EH (cell line): ENCODE measurements at places on chromosomes 6 and 20.

DNA sequence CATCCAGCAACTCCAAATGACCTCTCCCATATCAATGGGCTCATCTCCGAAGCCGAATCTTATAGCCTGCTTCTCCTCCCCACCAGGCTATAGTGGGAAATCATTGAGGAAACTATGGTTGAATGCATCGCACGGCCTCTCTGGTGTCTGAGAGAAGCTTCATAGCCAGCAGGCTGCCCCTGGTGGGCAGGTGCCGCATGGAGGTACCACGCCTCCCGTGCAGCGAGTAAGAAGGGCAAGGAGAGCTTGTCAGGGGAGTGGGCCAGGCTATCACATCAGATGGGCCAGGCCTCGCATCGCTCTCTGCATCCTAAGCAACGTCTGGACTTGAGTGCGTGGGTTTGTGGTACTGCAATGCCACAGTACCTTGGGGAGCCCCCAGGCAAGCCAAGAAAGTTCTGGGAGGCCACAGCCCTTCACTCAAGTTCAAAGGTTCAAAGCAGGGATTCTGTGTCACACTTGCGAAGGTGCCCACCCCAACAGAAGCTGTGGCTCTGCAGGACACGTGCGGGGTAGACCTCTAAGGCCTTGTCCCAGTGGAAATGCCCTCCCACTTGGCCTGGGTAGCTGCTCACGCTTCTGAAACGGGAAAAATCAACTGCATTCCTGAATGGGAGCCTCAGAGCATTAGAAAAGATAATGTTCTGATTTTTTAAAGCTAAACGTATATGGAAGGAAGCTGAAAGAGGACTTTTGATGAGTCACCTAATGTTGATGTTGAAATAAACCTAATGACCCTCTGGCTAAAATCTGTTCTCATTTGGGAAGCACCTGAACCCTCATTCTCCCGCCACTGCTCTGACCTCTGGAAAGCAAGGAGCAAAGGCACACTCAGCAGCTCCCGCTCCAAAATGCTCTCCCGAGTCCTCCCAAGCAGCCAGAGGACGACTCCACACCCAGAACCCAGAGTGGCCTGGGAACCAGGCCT, 8.4 kb upstream of the IRF4 start:
- no peak for DNase-seq

- DNase-seq: no peak
These were observed 28.1 kb downstream of the DACT2 start for GRCh38 chr6:168291450-168291849.

DNA sequence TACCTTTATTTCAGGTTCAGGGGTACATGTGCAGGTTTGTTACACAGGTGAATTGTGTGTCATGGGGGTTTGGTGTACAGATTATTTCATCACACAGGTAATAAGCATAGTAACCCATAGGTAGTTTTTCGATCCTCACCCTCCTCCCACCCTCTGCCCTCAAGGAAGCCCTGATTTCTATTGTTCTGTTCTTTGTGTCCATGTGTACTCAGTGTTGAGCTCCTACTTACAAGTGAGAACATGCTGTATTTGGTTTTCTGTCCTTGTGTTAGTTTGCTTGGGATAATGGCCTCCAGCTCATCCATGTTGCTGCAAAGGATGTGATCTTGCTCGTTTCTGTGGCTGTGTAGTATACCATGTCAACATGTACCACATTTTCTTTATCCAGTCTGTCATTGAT, 66.0 kb downstream of the STK4 start:
- DNase-seq: no peak

DNA sequence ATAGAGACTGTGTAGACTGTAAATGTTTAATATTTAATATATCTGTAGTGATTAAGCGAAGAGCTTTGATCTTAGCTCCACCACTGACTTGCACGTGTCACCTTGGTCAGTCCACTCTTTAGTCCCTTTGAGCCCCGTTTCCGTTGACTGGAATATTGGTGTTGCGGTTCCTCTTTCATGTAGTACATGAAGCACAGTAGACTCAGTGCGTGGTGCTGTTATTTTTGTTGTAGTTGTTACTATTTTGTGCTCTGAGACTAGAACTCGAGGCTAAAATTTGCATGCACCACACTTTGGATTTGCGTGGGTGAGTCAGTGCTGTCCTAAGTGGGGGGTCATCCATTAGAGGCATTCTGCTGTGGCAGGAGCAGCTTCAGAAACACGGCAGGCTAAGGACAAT, 291.4 kb downstream of the QKI start:
- DNase-seq: no peak

DNA sequence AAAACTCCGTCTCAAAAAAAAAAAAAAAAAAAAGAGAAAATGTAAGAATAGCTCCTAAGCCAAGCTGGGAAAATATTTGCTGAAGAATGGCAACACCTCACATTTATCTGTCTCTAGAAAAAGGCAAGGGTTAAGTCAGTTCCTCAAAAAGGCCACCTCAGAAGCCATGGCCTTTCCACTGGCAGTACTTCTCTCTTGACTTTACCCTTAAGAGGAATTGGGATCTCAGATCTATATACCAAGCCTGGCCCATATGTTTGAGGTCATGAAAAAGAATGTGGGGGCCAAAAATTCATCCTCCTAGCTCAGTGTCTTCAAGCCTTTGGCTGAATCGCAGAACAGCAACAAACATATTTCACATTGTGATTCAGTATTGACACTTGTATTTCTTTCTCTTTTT, 10.9 kb upstream of the NCOA3 start:
- DNase-seq: no peak

GRCh38 chr6:110366256-110366655, 8.1 kb upstream of the METTL24 start:
- no peak for DNase-seq

DNA sequence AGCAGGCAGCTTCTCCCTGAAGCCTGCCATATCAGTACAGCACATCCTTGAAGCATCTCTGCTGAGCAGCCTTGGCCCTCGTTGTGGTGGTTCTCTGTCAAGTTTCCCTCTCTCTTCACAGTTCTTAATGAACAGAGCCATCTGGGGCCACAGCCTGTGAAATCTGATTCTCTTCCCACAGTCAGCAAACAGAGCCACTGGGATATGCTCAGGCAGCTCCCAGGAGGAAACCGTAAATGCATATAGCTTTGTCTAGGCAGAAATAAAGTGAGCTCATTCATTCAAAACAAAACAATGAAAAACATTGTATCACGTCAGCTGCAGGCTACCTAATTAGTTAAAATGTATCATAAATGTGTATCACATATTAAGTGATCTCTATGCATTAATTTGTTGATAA, 80.3 kb downstream of the TBC1D7 start:
- peak; percentile 77 for DNase-seq

- DNase-seq: no peak
These were observed 9.2 kb upstream of the DEFB113 start for GRCh38 chr6:49978332-49979226.

DNA sequence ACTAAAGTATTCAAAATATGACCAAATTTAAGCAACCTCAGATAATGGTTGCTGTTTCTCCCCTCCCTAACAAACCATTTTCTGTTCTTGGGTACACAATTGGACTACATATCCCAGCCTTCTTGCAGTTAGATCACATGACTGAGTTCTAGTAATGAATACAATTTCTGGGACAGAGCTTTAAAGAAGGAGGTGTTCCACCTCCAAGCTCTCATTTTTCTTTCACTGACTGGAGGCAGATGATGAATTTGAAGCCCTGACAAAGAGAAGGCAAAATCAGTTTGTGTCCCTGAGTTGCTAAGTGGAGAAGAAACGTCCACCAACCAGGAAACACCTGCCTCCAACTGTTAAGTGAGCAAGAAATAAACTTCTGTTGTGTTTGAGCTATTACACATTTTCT, 117.2 kb downstream of the LCA5 start:
- DNase-seq: no peak

- peak; percentile 55 for DNase-seq
These were observed 100.1 kb upstream of the AGPAT4 start for GRCh38 chr6:161373905-161374451.

- DNase-seq: no peak
These were observed 188.8 kb upstream of the KHDRBS2 start for GRCh38 chr6:62474793-62475192.

GRCh38 chr20:11057624-11058023, 383.8 kb upstream of the JAG1 start:
- peak; percentile 55 for DNase-seq

DNA sequence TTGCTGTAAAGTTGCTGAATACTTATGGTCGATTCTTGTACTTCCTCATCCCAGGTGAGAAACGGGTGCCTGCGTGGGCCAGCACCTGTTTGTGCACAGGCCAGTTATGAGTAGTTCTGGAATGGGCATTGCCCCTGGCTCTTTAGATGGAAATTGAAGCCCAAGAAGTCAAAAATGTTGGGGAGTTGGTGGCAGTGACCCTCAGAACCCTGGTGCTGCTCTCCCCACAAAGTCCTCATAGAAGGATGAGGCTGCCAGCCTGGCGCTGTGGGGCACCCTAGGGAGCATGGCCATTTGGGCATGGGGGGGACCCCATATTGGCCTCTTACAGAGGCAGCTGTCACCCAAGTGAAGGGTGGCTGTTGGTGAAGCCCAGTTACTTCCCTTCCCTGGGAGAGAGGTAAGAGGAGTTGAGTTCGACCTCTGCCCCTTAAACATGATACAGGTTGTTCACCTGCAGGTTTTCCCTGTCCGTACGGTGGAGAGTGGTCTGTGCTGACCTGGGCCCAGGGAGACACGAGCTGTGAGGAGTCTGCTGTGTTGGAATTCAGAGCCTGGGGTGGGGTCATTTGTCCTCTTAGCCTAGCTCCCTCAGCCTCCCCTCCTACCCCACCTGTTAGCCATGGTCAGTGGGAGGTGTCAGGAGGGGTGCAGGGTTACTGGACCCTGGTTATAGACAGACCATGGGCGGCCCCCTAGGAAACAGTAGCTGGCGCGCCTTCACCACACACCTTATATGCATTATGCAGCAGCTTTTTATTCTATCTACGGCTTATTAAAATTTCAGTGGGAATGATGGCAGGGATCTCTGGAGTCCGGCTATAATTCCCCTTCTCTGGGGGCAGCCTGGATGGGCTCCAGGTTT, 4.9 kb downstream of the HMGA1 start:
- no peak for DNase-seq

DNA sequence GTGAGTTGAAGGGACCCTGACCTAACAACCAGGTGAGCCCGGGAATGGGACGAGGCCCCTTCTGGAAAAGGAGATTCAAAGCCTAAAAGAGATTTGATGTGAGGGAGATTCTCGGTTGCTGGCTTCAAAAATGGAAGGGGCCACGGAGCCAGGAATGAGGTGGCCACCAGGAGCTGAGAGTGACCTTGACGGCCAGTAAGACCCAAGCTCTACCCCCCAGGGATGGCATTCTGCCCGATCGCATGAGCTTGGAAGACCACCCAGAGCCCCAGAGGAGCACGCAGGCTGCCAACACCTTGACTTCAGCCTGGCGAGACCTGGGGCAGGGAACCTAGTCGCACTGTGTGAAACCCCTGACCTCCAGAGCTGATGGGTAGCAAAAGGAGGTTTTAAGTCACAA, 163.9 kb downstream of the BMP7 start:
- DNase-seq: no peak

DNA sequence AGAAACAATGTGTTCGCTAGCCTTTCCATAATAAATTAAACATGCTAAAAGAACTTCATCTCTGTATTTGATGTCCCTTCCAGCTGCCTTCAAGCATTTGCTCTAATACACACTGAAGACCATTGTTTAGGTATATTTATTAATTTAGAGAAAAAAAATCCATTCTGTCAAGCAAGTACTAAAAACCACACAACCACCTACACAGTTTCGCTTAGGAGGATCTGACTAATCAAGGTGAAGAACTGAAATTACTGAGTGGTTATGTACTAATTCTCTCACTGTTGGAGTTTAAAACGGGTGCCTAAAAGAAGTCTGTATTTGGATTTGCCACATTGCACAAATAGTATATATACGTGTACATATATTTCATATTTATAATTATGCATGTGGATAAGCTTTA, 58.9 kb downstream of the GMDS start:
- no peak for DNase-seq

DNA sequence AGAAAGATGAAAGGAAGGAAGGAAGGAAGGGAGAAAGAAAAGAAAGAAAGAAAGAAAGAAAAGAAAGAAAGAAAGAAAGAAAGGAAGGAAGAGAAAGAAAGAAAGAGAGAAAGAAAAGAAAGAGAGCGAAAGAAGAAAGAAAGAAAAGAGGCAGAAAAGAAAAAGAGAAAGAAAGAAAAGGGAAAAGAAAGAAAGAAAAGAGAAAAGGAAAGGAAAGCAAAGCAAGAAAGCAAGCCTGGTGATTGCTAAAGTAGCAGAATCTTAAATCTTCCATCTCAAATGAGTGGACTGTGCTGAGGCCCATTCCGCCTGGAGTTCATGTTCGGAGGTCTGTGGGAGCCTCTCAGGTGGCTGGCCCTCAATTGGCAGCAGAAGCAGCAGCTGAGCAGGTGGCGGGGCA, 148.4 kb downstream of the TFAP2A start:
- DNase-seq: no peak

DNA sequence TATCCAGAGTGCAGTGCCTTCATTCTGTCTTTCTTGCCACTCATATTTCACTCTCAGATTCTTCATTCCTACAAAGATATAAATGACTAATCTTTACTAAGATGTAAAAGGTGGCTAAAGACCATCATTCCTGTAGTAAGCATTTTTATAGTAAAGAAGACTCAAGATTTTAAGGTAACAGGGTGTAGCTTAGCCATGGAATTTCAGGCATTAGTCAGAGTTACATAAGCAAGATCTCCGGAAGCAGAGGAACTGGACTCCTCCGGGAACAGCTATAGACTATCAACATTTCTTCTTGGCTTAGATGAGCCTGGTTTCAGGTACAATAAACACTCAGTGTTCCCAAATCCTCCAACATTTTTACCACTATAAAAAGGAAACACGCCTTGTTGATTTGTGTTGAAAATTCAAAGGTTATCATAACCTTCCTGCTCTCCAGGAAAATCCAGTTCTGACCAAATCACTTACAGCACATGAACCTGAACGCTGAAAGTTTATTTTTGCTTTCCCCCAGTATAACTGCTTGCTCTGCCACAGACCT, 23.7 kb downstream of the SERPINB1 start:
- peak; percentile 50 for DNase-seq

DNA sequence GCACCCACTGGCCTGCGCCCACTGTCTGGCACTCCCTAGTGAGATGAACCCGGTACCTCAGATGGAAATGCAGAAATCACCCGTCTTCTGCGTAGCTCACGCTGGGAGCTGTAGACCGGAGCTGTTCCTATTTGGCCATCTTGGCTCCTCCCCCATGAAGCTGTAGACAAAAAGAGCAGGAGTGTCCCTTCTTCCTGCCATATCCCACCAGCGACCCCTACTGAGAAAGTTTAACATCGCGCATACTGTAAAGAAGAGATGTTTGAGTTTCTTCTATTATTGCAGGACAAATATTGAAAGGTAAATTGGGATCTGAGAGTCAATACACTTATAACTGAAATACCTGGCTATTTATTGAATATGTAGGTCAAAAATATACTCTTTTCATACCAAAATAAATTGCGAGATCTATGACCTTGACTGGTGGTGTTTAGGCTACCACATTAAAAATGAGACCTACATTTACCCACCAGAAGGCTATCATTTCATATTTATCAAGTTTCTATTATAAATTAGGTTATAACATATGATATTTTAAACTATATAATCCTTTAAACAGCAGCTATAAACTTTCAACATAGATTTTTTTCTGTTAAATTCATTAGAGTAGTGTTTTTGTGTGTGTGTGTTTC, 586.3 kb downstream of the HTR1B start:
- peak; percentile 3 for DNase-seq

GRCh38 chr20:14830899-14831298, 493.5 kb upstream of the FLRT3 start:
- no peak for DNase-seq

GRCh38 chr6:37083243-37084138, 78.0 kb downstream of the FGD2 start:
- peak; percentile 79 for DNase-seq

- no peak for DNase-seq
These were observed 101.5 kb downstream of the PHACTR3 start for GRCh38 chr20:59705651-59706399.

GRCh38 chr6:1625794-1626435, 16.2 kb downstream of the FOXC1 start:
- DNase-seq: no peak
